ENCODE measurements at places on chromosomes 7 and 10. TPM values are rescaled to one million over a fixed set of nuclear protein-coding genes. Genes with fewer than 3 reads are reported as not detected.

ENTPD1 gene
- total RNA-seq: 8.8 TPM

HACD1 gene
- 23.2 TPM for total RNA-seq

HMX2 gene
- total RNA-seq: not detected

SPDYE2 gene
- total RNA-seq: not detected

HERPUD2 gene
- total RNA-seq: 32.6 TPM

SKIDA1 gene
- 9.4 TPM for total RNA-seq

FKBP6 gene
- total RNA-seq: not detected

IFIT3 gene
- 2.8 TPM for total RNA-seq

HYAL4 gene
- total RNA-seq: not detected

IFIT1B gene
- total RNA-seq: not detected

RBP3 gene
- not detected for total RNA-seq

FAM131B gene
- total RNA-seq: 99.5 TPM

DDIT4 gene
- total RNA-seq: 13.8 TPM

GPR26 gene
- total RNA-seq: 2.8 TPM

LBX1 gene
- total RNA-seq: not detected

MRLN gene
- total RNA-seq: 1.3 TPM

AMZ1 gene
- total RNA-seq: 2.5 TPM

PTPRZ1 gene
- 523 TPM for total RNA-seq

UNCX gene
- total RNA-seq: not detected

HUS1 gene
- total RNA-seq: 27.5 TPM

ANKRD30A gene
- total RNA-seq: not detected

MACC1 gene
- under 0.01 TPM for total RNA-seq

NACAD gene
- total RNA-seq: 13.5 TPM

CAMK2B gene
- total RNA-seq: 94.5 TPM

GJD4 gene
- total RNA-seq: not detected

OR6B1 gene
- total RNA-seq: not detected

CC2D2B gene
- total RNA-seq: 2.2 TPM

BLNK gene
- total RNA-seq: 1.3 TPM

ABCC2 gene
- 0.63 TPM for total RNA-seq

CACNA2D1 gene
- 275 TPM for total RNA-seq

RAB19 gene
- total RNA-seq: not detected

POLR2J2 gene
- total RNA-seq: 15.3 TPM

PRPS1L1 gene
- not detected for total RNA-seq

EPDR1 gene
- 13.8 TPM for total RNA-seq

PDE1C gene
- 39.1 TPM for total RNA-seq

PLXNA4 gene
- 227 TPM for total RNA-seq

GRM3 gene
- total RNA-seq: 133 TPM

LSM5 gene
- 32.6 TPM for total RNA-seq

PDK4 gene
- 4.4 TPM for total RNA-seq

KIAA1217 gene
- 19.4 TPM for total RNA-seq

CTAGE8 gene
- total RNA-seq: not detected

ATOH7 gene
- total RNA-seq: 0.94 TPM

MBL2 gene
- total RNA-seq: not detected

All from parietal lobe (tissue), 2 donors.